ENCODE measurements at places on chromosomes 6 and 20. TPM values are rescaled to one million over a fixed set of nuclear protein-coding genes. Genes with fewer than 3 reads are reported as not detected.

DNA sequence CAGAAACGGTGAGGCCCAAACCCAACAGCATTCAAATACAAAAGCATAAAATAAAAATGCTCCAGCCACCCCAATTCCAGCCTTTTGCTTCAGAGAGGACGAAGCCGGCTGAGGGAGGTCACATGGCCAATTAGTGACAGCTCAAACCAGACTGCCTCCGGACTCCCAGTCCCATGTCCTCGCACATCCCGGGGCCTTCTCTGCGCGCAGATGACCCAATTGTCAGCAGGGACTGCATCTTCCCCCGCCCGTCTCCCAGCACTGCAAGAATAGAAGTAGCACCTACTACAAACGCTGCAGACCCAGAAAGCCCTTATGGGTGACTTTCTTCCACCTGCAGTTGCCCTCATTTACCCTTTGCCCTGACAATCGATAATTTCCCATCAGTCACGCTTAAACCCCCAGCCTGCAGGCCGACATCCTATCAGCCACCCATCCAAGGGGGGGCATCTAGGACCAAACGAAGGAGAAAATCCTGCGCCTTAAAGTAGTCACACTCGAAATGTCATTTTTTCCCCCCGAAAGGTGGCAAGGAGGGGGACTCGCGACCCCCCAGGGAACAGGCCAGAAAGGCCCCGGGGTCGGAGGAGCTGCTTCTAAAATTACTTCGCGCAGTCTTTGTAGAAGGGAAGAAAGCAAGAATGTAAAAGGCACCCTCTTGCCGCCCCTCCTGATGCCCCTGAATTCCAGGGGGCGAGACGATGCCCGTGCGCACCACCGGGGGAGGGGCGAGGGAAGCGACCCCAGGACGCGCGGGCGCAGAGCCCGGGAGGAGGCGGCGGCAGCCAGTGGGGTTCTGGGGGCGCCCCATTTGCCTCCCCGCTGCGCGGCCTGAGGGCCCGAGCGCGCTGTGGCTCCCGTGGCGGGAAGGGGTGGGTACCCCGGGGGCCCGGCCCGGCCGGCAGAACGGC, 792 bp downstream of the SLC23A2 start:
- peaks cover 47% of the 10 kb centered on the region for H3K4me1 ChIP-seq
- peak overlapping the region; percentile 90 for H3K4me3 ChIP-seq
- DNase-seq = peak; percentile 37
- H3K27ac ChIP-seq = peak overlapping the region; percentile 54
- peaks cover 10% of the 10 kb centered on the region for H3K27me3 ChIP-seq

DNA sequence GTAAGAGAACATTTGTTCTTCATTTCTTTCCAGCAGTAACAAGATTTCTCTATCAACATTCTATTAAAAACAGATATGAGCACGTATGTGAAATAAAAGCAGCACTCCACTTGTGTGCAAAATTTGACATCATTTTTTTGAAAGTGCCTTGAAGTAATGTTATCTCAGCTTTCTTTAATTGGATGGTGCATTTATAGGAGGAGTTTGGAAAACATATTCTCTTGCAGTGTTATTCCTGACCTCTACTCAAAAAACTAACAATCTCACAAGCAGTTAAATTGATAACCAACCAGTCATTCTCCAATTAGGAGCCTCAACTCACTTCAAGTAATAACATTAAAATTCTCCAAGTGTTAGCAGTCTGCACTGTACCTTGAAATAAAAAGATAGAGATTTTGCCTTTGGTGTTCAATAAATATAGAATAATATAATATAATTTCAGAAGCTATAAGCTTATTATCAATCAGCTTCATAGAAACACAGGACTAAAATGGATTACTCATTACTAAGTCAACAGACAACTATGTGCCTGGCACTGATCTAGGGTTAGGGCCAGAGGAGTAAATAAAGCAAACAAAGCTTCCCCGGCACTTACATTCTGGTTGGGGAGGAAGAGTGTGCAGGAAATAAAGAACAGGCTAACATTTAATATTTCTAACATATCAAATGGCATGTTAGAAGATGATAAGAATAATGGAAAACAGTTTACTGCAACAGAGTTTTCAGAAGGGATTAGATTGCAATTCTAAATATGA, 149.0 kb upstream of the SGK1 start:
- H3K4me1 ChIP-seq = no peaks in the 10 kb centered on the region
- no peak for DNase-seq
- H3K4me3 ChIP-seq = no peak overlapping the region

- H3K36me3 ChIP-seq = no peaks in the 10 kb centered on the region
- no peaks in the 10 kb centered on the region for H3K27me3 ChIP-seq
- DNase-seq = no peak
- H3K4me3 ChIP-seq = peak overlapping the region; percentile 99
These were observed 475 bp upstream of the TMEM181 start for GRCh38 chr6:158559338-158559894.

The ZNF133 gene
- total RNA-seq = 10.9 TPM

DNA sequence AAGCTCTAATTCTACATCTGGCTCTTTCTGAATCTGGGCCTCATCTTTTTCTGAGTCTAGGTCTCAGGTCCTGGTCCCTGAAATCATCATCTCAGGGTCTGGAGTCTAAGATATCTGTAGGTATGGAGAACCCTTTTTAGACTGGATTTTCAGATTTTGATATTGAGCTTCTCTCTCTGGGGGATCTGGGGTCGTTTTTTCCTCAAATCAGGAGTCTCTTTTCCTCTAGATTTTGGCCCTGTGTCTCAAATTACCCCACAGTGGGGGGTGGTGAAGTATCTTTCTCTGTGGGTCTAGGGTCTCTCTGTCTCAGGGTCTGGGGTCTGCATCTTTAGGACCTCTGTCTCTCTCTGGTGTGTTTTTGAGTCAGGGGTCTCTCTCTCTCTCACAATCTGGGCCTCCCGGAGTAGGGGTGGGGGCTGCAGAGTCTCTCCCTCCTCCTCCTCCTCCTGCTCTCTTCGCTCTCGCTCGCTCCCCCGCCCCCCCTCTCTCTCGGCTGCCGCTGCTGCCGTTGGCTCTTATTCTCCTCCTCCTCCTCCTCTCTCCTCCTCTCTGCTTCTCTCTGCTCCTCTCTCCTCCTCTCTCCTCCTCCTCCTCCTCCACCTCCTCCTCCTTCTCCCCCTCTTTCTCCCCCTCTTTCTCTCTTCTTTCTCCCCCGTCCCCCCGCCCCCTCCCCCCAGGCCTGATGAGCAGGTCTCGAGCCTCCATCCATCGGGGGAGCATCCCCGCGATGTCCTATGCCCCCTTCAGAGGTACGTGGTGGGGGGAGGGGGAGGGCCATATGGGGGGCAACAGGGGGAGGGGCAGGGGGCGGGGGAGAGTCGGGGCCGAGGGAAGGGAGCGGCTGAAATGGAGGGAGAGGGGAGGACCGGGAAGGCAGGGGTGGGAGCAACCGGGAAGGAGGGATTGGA, at the start of gene SYNGAP1:
Gene SYNGAP1, plus strand, starts transcription at position 486 of the 911 bp plus-strand sequence. Its CDS starts 200 bp downstream, at position 686.
- peaks cover 14% of the 10 kb centered on the region for H3K36me3 ChIP-seq
- peak; percentile 54 for DNase-seq
- H3K4me1 ChIP-seq = peaks cover 78% of the 10 kb centered on the region
- no peaks in the 10 kb centered on the region for H3K27me3 ChIP-seq
- peak within 1 kb of the TSS; percentile 99 for H3K27ac ChIP-seq
- H3K4me3 ChIP-seq = peak within 1 kb of the TSS; percentile 98

DNA sequence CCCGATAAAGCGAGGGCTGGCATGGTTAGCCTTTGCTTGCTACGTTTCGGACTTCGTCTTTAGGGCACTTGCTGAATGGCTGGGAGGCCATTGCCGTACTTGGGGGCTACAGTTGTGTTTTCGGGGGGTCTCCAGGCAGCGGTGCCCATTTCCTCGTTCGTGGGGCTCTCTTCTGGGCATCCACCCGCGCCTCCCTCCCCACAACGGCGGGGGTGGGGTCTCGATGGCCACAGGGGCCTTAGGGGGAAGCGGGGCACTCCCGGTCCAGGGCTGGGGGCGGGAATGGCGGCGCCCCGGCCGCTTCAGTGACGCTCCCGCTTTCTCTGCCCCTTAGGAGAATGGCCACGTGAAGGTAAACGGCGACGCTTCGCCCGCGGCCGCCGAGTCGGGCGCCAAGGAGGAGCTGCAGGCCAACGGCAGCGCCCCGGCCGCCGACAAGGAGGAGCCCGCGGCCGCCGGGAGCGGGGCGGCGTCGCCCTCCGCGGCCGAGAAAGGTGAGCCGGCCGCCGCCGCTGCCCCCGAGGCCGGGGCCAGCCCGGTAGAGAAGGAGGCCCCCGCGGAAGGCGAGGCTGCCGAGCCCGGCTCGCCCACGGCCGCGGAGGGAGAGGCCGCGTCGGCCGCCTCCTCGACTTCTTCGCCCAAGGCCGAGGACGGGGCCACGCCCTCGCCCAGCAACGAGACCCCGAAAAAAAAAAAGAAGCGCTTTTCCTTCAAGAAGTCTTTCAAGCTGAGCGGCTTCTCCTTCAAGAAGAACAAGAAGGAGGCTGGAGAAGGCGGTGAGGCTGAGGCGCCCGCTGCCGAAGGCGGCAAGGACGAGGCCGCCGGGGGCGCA, 2.4 kb downstream of the MARCKS start:
- H3K27ac ChIP-seq = no peak overlapping the region
- peak overlapping the region; percentile 76 for H3K4me3 ChIP-seq
- H3K27me3 ChIP-seq = peaks cover 32% of the 10 kb centered on the region
- H3K4me1 ChIP-seq = peaks cover 5% of the 10 kb centered on the region

Measured in activated T-cell treated with anti-CD3 and anti-CD28 coated beads, Interleukin-2, amount 50 U/mL, for 72 hours (primary cell).